T1000 (cell line): ENCODE measurements at places on chromosomes 13 and 19.

DNA sequence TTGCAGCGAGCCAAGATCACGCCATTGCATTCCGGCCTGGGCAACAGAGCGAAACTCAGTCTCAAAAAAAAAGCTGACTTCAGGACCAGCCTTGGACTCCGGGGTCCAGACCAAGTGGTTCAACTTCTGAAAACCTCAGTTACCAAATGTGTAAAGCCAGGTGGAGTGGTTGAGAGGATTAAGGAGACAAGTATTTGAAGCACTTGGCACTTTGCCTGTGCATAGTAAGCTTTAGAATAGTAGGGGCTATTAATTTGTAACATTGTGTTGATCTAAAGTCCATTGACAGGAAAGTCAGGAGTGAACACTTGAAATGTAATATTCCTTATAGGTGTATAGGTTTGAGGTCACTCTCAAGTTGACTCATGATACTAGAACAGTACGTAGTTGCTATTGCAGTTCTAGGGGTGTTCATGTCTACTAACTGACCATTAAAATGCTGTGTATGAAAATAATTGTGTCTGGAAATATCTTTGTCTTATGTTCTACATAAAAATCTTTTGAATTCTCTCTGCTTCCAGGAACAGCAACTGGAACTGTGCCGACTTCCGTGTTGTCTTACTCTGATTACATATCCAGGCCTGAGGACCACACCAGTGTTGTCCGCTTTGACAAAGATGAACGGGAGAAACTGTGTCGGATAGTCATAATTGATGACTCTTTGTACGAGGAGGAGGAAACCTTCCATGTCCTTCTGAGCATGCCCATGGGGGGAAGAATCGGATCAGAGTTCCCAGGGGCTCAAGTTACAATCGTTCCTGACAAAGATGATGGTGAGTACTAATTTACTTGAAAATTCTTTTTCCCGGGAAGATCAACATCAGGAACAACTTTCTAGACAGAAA, 97.4 kb downstream of the FREM2 start:
- DNase-seq: no peak

DNA sequence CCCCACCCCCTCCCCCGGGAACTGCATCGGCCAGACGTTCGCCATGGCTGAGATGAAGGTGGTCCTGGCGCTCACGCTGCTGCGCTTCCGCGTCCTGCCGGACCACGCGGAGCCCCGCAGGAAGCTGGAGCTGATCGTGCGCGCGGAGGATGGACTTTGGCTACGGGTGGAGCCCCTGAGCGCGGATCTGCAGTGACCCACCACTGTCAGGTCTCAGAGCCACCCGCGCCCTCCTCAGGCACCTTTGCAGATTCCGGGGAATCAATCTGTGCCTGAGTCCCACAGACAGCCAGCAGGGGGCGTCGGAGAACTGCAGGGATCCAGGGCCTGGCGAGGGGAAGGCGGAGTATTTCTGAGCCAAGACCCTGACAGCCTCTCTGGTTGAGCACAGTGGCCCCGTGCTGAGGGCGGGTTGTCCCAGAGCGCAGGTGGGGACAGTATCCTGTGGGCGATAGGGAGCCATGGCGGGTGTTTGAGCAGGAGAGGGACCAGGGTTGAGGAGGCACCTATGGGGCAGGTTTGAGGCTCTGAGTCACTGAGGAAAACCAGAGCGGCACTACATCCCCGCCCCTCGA, 30.4 kb upstream of the CYP4F8 start:
- DNase-seq: no peak

- DNase-seq: no peak
Observed at GRCh38 chr13:69202996-69203395, 904.6 kb upstream of the ATXN8OS start.

DNA sequence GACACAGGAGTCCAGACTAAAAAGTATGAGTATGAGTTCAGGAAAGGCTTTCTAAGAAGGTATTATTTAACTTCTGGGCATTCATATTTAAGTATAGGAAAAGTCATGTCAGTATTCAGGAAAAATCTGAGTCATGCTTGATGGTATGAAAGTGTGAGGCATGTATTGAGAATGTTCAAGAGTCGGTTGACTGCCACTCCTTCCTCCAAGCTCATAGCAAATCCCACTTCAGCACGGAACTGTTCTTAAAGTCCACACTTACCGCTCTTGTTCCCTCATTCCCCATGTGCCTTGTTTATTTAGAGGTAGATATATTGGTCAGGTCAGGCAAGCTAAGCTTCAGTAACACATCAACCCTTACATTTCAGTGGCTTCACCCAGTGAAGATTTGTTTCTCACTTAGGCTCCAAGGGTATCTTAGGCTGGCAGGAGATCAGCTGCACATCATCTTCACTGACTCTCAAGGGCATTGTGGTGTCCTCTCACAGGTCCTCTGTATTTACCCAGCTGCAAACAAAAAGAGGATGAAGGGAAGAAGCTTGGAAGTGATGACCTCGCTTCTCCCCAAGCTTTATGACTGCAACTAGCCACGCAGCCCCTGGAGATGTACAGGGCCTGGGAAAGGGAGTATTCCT, 1189.2 kb downstream of the EFNB2 start:
- DNase-seq: peak; percentile 4

- DNase-seq: no peak
Observed at GRCh38 chr19:29620931-29621351, 14.9 kb downstream of the POP4 start.

GRCh38 chr13:109577191-109577700, 209.1 kb downstream of the IRS2 start:
- DNase-seq: no peak

- DNase-seq: no peak
Observed at GRCh38 chr13:27933118-27933517, 13.3 kb downstream of the PDX1 start.

DNA sequence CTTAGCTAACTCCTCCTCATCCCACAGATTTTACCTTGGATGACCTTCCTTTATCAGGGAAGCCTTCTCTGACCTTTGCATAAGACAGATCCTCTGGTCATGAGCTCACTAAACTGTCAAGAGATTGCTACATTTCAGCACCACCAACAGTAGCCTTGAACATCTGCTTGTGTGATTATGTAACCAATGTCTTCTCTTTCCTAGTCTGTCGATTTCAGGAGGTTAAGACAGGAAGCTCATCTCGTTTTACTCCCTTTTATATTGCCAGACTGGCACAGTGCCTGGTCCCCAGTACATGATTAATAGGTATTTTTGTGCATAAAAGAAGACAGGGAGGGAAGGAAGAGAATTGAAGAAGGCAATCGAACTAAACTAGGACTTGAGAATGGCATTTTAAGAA, 1697.7 kb downstream of the EFNB2 start:
- DNase-seq: no peak

- DNase-seq: no peak
Observed at GRCh38 chr13:74770361-74770760, 636.2 kb upstream of the KLF12 start.

- DNase-seq: no peak
Observed at GRCh38 chr19:57825511-57825910, 4.6 kb upstream of the ZNF587B start.

DNA sequence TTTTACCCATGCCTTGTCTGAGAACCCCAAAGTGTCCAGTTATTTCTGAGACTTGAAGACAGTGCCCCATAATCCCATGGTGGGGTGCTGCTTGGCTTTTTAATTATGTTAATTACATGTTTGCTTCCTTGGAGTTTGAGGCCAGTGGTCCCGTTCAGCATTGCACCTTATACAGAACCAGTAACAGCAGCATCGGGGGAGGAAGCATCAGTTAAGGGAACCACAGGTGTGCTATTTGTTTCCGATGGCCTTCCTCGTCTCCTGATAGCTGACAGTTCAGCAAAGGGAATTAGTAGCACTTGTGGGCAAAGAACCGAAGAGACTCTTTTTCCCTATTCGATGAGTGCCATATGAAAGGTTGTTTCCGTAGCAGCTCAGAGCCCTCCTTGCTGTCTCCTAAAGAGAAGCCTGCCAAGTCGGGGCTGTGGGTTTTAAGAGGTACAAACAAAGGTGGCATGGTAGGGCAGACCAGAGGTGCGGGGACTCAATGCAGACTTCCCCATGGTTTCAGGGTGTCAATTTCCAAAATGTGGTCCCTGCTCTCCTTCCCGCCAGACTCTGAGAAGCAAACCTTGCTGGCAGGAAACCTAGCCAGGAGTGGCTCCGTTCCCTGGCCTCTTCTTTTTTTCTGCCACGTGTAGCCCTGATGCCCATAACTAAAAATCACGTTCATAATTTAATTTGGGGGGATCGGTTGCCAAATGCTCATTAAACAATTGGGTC, 225.2 kb upstream of the TSHZ3 start:
- DNase-seq: no peak

GRCh38 chr19:33703438-33703750, 81.6 kb downstream of the CHST8 start:
- no peak for DNase-seq

- no peak for DNase-seq
Observed at GRCh38 chr13:46908501-46908900, 11.6 kb upstream of the HTR2A start.

- DNase-seq: no peak
Observed at GRCh38 chr19:10260141-10260584, 8.1 kb downstream of the MRPL4 start.
